Suppressor macrophage (primary cell): ENCODE measurements at places on chromosomes 11 and 22.

DNA sequence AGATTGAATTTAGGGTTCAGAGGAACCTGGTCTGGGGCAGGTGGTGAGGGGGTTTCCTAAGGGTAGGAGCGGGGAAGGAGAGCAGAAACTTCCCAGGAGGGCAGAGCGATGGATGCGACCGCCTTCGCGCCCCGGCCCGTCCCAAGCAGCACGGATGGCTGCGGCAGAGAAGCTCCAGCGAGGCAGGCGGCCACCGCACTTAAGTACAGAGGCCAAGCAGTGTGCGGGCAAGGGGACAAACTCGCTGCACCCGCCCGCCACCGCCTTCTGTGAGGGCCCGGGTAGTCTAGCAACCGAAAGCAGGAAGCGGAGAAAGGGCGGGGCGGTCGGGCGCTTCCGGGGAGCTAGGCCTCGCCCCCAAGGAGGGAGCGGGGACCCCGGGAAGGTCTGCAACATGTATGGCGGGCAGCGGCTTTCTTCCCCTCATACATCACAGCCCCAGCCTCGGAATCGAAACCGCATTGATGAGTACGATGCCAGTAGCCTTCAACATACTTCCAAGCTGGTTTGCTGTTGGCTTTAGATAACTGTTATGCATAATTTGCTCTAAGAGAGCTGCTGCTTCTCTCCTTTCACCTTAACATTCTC is at the start of gene AGBL2:
AGBL2 (minus strand) TSS at position 288 of the 588 bp plus-strand sequence. CDS start 719 bp downstream, outside the sequence.
- peak; percentile 68 for DNase-seq

DNA sequence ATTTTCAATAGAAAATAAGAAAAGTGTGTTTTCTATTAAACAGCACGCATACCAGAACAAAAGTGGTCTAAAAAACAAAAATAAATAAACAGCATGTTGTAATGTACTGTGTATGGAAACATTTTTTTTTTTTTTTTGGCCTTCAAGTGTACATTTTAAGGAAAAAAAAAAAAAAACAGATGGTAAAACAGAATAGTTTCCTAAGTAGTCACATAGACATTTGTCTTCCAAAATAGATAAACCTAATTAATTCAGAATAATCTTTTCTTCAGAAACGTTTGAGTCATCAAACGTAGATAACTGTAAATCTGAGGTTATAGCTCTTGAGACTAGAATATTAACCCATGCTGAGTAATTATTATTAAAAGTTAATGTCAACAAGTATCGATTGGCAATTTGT is 396 bp upstream of the CFAP300 start:
- DNase-seq = no peak

DNA sequence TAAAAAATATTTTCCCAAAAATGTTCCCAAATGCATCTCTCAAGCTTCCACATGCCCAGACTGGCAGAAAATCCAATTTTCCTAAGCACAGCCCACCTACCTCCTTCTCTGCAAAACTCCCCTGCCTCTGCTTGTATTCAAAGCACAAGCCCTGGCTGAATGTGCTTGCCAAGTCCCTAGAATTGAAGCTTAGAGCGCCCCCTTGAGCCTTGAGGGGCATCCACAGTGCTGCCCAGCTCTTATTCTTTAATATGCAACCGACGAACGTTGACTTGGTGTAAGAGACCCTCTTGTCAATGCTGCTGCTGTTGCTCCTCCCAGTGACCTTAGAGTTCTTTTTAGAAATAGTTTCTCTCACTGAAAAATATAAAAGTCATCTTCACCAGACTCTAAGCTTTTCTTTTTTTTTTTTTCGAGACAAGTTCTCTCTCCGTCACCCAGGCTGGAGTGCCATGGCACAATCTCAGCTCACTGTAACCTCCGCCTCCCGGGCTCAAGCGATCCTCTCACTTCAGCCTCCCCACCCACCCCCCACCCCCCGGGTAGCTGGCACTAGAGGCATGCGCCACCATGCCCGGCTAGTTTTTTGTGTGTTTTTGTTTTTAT is 63.5 kb upstream of the CAPRIN1 start:
- DNase-seq = peak; percentile 92

GRCh38 chr11:125621995-125622394 is 3.0 kb upstream of the CHEK1 start:
- DNase-seq = no peak

DNA sequence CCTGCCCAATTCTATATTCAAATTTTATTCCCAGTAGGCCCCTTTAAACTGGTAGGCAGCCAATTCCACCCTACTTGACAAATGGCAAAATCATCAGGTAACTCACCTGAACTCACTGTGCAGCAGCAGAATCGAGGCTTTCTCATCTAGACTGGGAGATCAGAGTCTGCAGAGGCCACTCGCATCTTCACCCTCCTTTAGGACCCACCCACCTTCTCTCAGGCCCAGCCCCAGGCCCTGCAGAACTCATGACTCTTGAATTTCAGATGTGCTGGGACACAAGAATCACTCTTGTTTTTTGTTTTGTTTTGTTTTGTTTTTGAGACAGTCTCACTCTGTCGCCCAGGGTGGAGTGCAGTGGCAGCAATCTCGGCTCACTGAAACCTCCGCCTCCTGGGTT is 38.8 kb downstream of the MICAL3 start:
- no peak for DNase-seq

- DNase-seq = no peak
Observed at GRCh38 chr22:37331034-37331428, 48.7 kb downstream of the CYTH4 start.

DNA sequence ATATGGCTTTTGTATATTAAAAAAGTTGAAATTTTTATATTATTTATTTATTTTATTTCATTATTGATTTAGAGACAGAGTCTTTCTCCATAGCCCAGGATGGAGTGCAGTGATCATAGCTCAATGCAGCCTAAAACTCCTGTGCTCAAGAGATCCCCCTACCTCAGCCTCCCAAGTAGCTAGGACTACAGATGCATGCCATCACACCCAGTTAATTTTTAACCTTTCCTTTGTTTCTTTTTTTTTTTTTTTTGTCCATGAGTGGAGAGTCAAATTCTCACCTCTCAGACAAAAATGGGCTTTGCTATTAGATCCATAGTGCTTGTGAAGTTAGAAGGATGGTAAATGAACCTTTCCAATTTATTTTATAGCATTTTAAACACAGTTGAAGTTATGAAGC is 182.5 kb downstream of the SOX6 start:
- no peak for DNase-seq

GRCh38 chr11:64879244-64879900 is 951 bp upstream of the EHD1 start:
- DNase-seq = peak; percentile 83

DNA sequence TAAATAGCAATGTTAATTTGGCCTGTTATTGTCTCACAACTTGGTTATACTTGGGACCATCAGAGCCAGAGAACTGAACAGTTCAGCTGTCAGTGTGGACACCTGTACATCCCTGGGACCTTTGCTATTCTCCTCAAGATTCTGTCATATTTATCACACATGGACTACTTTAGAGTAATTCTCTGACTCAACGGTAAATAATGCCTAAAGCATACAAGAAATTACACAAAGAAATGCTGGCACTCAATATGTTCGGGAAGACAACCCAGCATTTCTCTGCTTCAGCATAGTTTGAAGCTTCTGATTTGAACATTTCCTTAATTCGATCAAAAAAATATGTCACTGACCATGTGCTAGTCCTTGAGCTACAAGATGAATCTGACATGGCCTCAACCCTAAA is 34.6 kb upstream of the MMP13 start:
- DNase-seq = no peak

- peak; percentile 9 for DNase-seq
Observed at GRCh38 chr11:2783536-2784082, 83.8 kb upstream of the KCNQ1OT1 start.

- DNase-seq = no peak
Observed at GRCh38 chr22:45720839-45721378, 49.3 kb downstream of the ATXN10 start.

- peak; percentile 77 for DNase-seq
Observed at GRCh38 chr11:78791254-78791653, 216.6 kb upstream of the NARS2 start.

DNA sequence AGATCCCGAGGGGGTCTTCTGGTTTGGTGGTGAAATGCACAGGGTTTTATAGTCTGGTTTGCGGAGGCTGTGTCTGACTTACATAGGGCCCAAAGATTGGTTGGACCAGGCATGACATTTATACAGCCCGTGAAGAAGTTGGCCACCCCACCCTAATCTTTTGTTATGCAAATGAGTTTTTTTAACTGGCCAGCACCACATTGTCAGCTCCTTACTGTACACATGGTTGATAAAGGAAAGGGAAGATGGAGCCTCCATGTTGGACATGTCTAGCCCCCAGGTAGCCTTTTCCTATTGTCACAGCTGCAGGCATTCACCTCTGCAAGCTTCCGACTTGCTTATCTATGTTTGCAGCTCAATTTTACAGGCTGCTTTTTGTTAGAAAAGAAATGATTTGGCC is 70.1 kb downstream of the WT1 start:
- no peak for DNase-seq

GRCh38 chr11:17333799-17334586 is 17.6 kb upstream of the NCR3LG1 start:
- no peak for DNase-seq

GRCh38 chr11:115272925-115273324 is 231.3 kb downstream of the CADM1 start:
- DNase-seq = no peak

DNA sequence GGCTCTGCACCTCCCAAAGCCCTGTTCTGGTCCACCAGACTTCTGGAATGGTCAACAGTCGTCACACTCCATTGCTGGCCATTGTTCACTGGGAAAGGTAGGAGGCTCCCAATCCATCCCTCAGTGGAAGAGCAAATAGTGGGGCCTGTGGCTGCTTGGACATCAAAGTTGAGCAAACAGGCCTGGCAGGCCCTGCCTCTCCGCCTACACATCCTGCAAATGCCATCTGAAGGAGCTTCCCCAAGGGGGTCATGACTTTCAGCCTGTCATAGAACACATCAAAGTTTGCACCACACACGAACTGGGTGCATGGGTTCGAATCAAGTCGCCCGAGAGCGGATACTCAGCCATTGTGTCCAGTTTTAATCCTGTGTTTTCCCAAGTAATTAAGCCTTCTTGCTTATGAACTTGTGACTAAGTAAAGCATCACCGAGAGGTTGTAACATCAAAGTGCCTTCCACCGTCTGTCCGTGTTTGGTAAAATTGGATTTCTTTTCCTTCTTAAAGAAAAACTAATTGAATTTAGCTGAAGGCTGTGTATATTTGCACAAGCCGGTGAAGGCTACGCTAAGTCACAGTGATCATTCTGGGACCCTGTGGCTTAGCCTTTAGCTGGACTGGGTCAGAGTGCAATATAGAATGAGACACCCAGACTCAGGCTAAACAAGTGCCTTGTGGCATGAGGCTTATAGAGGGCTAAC is 36.1 kb downstream of the CLPB start:
- DNase-seq = peak; percentile 75

DNA sequence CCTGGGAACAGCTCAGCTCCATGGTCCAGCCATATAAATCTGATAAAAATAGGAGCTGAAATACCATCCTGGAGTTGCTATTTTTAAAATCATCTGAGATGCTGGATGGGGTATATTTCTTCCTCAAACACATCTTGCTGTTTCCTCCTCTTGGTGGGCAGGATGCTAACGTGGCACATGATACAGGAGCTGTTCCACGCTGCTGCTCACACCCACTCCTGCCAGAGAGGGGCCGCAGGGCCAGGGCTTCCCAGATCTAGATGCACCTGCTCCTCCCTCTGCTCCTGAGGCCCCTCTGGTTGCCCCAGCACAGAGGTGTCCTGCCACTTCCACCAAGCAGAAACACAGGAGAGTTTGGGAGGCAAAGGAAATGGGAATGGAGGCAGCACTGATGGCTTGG is 3.3 kb upstream of the ST3GAL4 start:
- DNase-seq = no peak

DNA sequence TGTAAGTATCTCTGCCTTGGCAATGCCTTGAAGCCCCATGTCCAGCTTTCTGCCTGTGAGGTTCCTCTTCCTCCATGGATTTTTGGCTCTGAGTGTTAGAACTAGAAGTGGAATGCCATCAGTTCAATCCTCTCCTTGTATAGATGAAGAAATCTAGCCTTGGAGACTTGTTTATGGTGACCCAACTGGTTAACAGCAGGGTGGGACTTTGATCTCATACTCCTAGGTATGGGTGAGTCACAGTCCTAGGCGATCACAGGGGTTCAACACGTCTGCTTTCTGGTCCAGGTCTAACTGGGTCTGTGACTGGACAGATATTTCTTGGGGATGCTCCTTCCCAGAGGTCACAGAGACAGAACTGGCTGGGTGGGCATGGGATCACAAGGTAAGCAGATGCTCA is 9.2 kb upstream of the MTFP1 start:
- DNase-seq = no peak

DNA sequence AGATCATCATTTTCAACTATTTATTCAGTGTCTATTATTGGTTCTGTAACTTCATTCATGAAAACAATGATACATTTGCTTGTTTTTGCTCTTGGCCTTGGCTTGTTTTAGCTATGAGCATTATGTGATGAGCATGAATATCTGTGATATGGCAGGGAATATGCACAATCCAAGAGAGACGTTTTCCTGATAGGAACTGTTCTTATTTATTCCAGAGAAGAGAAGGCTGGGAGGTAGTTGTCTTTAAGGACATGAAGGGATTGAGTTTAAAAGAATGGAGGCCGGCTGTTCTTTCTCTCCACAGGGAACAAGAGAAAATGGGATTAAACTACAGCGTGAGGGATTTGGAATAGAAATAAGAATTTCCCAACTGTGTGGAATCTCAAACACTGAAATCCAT is 30.3 kb downstream of the BLID start:
- no peak for DNase-seq

- DNase-seq = no peak
Observed at GRCh38 chr11:69686856-69687255, 11.7 kb upstream of the LTO1 start.

DNA sequence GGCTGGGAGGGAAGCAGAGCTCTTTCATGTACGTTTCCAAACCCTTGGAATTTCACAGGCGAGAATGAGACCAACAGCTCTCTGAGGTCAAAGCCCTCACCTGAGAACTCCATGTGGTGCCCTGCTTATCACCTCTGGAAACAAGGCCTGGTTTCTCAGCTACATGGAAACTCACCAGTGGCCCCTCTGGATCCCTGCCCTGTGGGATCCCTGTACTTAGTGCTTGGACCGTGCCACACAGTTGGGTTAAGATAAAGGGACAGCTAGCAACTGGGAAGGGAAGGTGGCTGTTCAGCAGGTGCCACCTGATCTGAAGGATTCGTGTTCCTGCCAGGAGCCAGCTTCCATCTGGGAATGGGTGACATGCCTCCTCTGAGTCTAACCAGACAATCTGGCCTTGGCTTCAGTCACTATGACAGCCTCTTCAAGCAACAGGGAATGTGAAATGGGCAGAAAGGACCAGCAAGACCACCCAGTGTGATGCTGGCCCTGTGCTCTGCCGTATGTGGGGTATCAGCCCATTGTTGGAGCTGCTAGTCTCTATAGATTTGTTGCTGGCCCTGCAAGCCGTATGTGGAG is 54.3 kb upstream of the BID start:
- DNase-seq = no peak

- peak; percentile 87 for DNase-seq
Observed at GRCh38 chr11:68036141-68036716, 2.6 kb upstream of the TCIRG1 start.

- DNase-seq = peak; percentile 13
Observed at GRCh38 chr11:18495271-18495670, 31.5 kb downstream of the TSG101 start.
